ENCODE measurements at places on chromosomes 11 and 22. TPM values are rescaled to one million over a fixed set of nuclear protein-coding genes. Genes with fewer than 3 reads are reported as not detected.
A peak's percentile ranks its signal among the peaks of the same experiment; 100 is the strongest.

GRCh38 chr11:34238533-34238932 is 119.3 kb downstream of the ABTB2 start:
- no peak overlapping the region for H3K4me3 ChIP-seq
- H3K27me3 ChIP-seq = no peaks in the 10 kb centered on the region
- H3K27ac ChIP-seq = no peak overlapping the region
- H3K4me1 ChIP-seq = no peaks in the 10 kb centered on the region
- no peak for DNase-seq

- no peak for DNase-seq
- H3K4me1 ChIP-seq = no peaks in the 10 kb centered on the region
- peaks cover 4% of the 10 kb centered on the region for H3K27me3 ChIP-seq
- H3K36me3 ChIP-seq = no peaks in the 10 kb centered on the region
- H3K4me3 ChIP-seq = no peak overlapping the region
- no peak overlapping the region for H3K27ac ChIP-seq
Measured at GRCh38 chr11:7307836-7308235, 56.1 kb downstream of the SYT9 start.

DNA sequence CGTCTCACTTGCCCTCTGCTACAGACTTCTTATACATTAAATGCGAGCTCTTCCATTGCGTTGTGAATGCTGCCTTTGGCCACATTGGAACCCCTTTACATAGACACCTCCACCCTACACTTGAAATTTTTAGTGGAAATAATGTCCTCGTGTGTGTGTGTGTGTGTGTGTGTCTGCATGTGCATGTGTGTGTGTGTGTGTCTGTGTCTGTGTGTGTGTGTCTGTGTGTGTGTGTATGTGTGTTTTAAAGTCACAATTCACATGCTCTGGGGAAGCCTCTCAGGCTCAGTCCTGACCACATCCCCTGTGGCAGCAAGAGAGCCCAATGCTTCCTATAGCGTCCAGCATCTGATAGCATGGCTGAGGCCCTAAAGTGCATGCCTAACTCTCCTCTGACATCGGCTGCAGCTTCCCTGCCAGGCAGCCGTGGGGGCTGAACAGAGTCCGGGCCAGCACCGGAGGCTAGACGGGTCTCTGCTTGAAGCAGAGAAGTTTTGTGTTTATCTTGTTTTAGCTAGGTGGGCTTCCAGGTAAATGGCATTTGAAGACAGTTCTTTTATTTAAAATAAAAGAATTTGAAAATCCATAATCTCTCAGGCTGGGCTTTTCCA is 64.5 kb upstream of the EMID1 start:
- no peaks in the 10 kb centered on the region for H3K4me1 ChIP-seq
- H3K36me3 ChIP-seq = peaks cover 7% of the 10 kb centered on the region
- no peaks in the 10 kb centered on the region for H3K27me3 ChIP-seq
- H3K27ac ChIP-seq = peak overlapping the region; percentile 25
- no peak for DNase-seq

DNA sequence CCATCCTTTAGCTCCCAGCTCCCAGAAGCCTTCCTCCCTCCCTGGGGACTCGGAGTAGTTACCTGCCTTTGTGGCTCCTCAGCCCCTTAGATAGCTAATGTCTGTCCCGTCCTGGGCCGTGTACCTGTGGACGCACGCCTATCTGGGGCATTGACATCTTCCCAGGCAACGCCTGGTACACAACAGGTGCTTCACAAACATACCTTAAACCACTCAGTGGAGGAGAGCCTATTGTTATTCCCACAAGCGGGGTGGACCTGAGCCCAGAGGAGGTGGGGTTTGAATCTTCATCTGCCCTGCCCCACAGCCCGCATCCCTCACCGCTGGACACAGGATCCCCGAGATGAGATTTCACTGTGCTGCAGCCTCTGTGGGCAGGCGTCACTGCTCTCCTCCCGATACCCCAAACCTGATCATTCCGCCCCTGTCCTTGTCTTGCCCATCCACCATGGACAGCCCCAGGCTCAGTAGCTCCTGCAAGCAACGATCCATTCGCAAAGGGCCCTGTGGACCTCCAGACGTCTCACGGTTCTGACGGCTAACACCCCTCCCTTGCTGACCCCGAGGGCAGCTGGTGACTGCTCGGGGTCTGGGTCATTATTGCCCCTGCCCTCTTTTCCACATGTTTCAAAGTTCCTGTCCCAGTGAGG is 73.8 kb upstream of the SHISAL1 start:
- peak; percentile 71 for DNase-seq
- no peak overlapping the region for H3K4me3 ChIP-seq
- H3K36me3 ChIP-seq = no peaks in the 10 kb centered on the region
- H3K4me1 ChIP-seq = no peaks in the 10 kb centered on the region

The TEX54 gene
- polyA plus RNA-seq = not detected

The TRIM48 gene
- not detected for polyA plus RNA-seq

The CALCA gene
- 0.26 TPM for polyA plus RNA-seq
